Activated CD4-positive, alpha-beta T cell treated with anti-CD3 and anti-CD28 coated beads, Interleukin-2, amount 10 ng/mL, durations not matched to agents 24 days and 14 days (primary cell): ENCODE measurements at places on chromosomes 5 and 9. TPM values are rescaled to one million over a fixed set of nuclear protein-coding genes. Genes with fewer than 3 reads are reported as not detected.

DROSHA gene
- total RNA-seq, result 86.5 and 88.7 TPM in 2 replicates

TCERG1 gene
- 146 and 155 TPM in 2 replicates for total RNA-seq

PAM gene
- 72.2 and 73.3 TPM in 2 replicates for total RNA-seq

TRIM36 gene
- total RNA-seq, result 0.12 TPM in 1 of 2 replicates, not detected in the other

- no peak for DNase-seq
- no peak overlapping the region for H3K27ac ChIP-seq
- no peak overlapping the region for H3K4me3 ChIP-seq
- no peaks in the 10 kb centered on the region for H3K4me1 ChIP-seq
- peaks cover 3% of the 10 kb centered on the region for H3K27me3 ChIP-seq
- H3K36me3 ChIP-seq, result no peaks in the 10 kb centered on the region
Measured at GRCh38 chr5:57432876-57433275, 49.7 kb downstream of the ACTBL2 start.

- H3K27me3 ChIP-seq, result no peaks in the 10 kb centered on the region
- DNase-seq, result no peak
- H3K4me1 ChIP-seq, result no peaks in the 10 kb centered on the region
Measured at GRCh38 chr5:12332480-12332879, 428.2 kb upstream of the CTNND2 start.

DNA sequence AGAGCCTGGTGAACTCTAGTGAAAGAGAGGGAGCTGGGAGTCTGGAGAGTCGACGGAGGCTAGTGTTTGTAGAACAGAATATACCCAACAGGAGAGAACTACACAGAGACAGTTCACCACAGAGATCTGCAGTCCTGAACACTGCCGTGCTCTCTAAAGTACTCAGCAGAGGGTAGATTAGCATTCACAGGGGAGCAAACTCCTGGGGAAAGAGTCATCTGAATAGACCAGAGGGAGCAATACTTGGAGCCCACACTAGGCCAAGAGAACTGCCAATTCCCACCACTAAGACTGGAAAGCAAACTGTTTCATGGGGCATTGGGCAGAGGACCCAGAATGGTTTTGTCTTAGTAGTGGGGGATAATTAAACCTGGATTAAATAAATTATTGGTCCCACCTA is 235.6 kb downstream of the EDIL3 start:
- H3K4me1 ChIP-seq, result no peaks in the 10 kb centered on the region
- H3K27me3 ChIP-seq, result no peaks in the 10 kb centered on the region
- no peak for DNase-seq
- H3K4me3 ChIP-seq, result no peak overlapping the region
- no peak overlapping the region for H3K27ac ChIP-seq
- no peaks in the 10 kb centered on the region for H3K36me3 ChIP-seq

PHF24 gene
- total RNA-seq, result 0.14 and 0.57 TPM in 2 replicates

PIP5KL1 gene
- 0.89 and 0.90 TPM in 2 replicates for total RNA-seq

DNA sequence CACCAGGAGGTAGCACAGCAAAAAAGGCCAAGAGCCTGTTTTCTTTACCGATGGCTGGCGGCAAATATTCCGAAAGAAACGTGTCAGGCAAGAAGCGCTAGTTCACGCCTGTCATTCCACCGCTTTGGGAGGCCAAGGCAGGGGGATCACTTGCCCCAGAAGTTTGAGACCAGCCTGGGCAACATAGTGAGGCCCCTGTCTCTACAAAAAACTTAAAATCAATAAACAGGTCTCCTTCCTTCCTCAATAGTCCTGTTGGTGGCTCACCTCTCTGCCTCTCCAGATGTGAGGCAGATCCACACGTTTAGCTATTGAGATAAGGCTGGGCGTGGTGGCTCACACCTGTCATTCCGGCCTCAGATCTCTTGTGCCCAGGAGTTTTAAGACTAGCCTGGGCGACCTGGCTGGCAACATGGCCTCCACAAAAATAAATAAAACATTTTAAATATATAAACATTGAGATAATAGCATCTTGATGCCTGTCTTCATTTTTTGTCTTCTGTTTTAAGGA is 1.3 kb upstream of the TMEM250 start:
- H3K4me1 ChIP-seq, result peaks cover 1% of the 10 kb centered on the region
- H3K36me3 ChIP-seq, result peaks cover 5% of the 10 kb centered on the region
- peak overlapping the region; percentile 78 for H3K27ac ChIP-seq
- no peaks in the 10 kb centered on the region for H3K27me3 ChIP-seq
- DNase-seq, result no peak

TMEM174 gene
- total RNA-seq, result not detected in 2 replicates

GRCh38 chr5:164012371-164012770 is 507.0 kb downstream of the MAT2B start:
- no peak overlapping the region for H3K27ac ChIP-seq
- DNase-seq, result no peak
- H3K4me1 ChIP-seq, result no peaks in the 10 kb centered on the region
- no peaks in the 10 kb centered on the region for H3K27me3 ChIP-seq
- no peaks in the 10 kb centered on the region for H3K36me3 ChIP-seq

DNA sequence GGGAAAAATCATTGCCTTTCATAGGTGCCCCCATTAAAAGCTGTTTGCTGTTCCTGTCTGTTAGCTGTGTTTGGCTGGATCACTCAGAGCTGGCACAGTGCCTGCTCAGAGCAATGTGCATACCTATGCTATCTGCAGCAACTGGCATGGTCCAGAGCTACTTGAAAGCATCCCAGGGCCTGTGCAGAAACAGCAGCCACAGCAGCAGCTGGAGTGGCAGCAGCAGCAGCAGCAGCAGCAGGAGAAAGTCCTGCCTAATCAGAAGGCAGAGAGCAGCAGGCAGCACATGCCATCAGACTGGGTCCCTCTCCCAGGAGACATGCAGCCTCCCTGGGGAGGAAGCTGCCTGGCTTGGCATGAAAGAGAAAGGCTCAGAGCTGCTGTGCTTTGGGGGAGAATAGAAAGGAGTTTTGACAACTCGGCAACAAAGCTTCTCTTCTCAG is 243.8 kb upstream of the WWC1 start:
- no peak overlapping the region for H3K4me3 ChIP-seq
- H3K4me1 ChIP-seq, result no peaks in the 10 kb centered on the region
- no peak overlapping the region for H3K27ac ChIP-seq

DNA sequence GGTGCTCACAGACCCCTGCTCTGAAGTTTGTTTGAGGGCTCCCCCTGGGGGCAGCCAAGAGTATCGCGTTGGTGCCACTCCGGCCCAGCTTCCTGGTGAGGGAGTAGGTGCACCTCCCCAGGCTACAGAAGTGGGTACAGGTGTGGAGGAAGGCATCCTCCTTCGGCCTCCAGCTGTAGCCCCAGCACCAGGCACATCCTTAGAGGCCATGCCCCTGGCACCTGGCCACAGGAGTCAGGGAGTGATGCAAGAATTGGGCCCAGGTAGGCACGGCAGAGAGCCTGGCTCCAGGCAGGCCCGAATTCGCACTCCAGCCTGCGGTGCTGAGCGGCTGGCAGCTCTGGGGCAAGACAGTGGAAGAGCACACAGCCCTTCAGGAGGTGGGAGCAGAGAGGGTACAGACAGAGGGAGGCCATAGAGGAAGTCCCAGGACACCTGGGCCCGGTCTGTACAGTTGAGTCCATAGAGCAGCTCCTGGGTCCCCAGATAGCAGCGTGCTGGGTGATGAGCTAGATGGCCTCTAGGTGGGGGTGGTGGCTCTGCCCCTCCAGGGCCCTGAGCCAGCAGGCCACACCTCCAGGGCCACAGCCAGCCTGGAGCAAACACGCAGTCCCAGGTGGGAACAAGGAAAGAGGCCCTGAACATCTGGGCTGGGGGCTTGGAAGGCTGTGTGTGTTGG is 2.4 kb downstream of the SAPCD2 start:
- H3K4me3 ChIP-seq, result peak overlapping the region; percentile 76
- peak overlapping the region; percentile 64 for H3K27ac ChIP-seq
- H3K27me3 ChIP-seq, result no peaks in the 10 kb centered on the region
- peak; percentile 96 for DNase-seq
- peaks cover 23% of the 10 kb centered on the region for H3K4me1 ChIP-seq

ADCY2 gene
- total RNA-seq, result not detected in 2 replicates

GRCh38 chr5:143576711-143577484 is 173.4 kb upstream of the NR3C1 start:
- no peak overlapping the region for H3K27ac ChIP-seq
- no peaks in the 10 kb centered on the region for H3K36me3 ChIP-seq
- peaks cover 7% of the 10 kb centered on the region for H3K4me1 ChIP-seq
- no peak for DNase-seq
- peaks cover 2% of the 10 kb centered on the region for H3K27me3 ChIP-seq

- no peak for DNase-seq
- peaks cover 31% of the 10 kb centered on the region for H3K27me3 ChIP-seq
- no peak overlapping the region for H3K4me3 ChIP-seq
- H3K36me3 ChIP-seq, result no peaks in the 10 kb centered on the region
Measured at GRCh38 chr9:36911037-36911436, 123.0 kb downstream of the PAX5 start.

- peaks cover 17% of the 10 kb centered on the region for H3K27me3 ChIP-seq
- H3K36me3 ChIP-seq, result peaks cover 4% of the 10 kb centered on the region
- no peaks in the 10 kb centered on the region for H3K4me1 ChIP-seq
- H3K4me3 ChIP-seq, result no peak overlapping the region
- no peak overlapping the region for H3K27ac ChIP-seq
- no peak for DNase-seq
Measured at GRCh38 chr9:69317894-69318293, 7.1 kb upstream of the ENTREP1 start.

SSNA1 gene
- total RNA-seq, result 95.1 and 95.8 TPM in 2 replicates

STKLD1 gene
- total RNA-seq, result 0.16 and 0.33 TPM in 2 replicates

DNA sequence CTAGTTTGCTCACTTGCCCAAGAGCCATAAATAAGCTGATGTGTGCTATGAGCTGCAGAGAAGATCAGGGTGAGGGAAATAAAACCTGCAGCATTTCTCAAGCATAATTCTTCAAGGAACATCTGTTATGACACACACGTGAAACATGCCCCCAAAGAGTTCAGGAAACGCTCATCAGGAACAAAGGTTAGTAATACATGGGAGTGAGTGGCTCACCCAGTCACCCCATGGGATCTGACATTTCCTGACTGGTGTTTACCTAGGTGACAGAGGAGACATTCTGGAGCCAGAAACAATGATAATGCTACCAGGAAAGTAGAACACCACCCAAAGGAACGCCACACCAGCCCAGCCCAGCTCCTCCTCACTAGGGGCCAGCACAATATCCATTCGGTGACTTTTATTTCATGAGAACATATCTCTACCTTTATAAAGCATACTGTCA is 66.0 kb downstream of the FRMD3 start:
- no peak overlapping the region for H3K4me3 ChIP-seq
- H3K27ac ChIP-seq, result no peak overlapping the region
- no peaks in the 10 kb centered on the region for H3K36me3 ChIP-seq
- peaks cover 11% of the 10 kb centered on the region for H3K4me1 ChIP-seq

DAPK1 gene
- total RNA-seq, result 2.2 and 3.6 TPM in 2 replicates

DNA sequence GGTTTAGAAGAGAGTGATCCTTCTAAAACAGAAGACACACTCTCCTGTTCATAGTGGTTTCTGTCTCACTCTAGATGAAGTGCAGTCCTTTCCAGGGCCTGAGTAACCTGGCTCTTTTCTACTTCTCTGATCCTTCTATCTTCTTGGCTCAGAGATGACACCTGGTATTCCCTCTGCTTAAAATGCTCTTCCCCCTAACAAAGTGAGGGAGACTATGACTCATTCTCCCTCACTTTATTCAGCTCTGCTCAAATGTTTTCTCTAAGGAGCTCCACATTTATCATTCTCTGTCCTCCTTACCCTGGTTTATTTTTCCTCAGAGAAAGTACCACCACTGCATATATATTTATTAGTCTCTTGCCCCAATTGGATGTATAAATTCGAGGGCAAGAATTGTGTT is 24.6 kb downstream of the TUT7 start:
- peaks cover 70% of the 10 kb centered on the region for H3K36me3 ChIP-seq
- no peaks in the 10 kb centered on the region for H3K27me3 ChIP-seq
- no peak for DNase-seq

- H3K4me1 ChIP-seq, result no peaks in the 10 kb centered on the region
- DNase-seq, result no peak
Measured at GRCh38 chr5:91741764-91742505, 358.8 kb upstream of the ARRDC3 start.

ANKRD18B gene
- 0.65 and 1.1 TPM in 2 replicates for total RNA-seq

PDLIM4 gene
- total RNA-seq, result 0.72 and 0.78 TPM in 2 replicates

SLC36A2 gene
- not detected in 2 replicates for total RNA-seq

- peaks cover 40% of the 10 kb centered on the region for H3K36me3 ChIP-seq
- DNase-seq, result no peak
- H3K27me3 ChIP-seq, result no peaks in the 10 kb centered on the region
- H3K4me1 ChIP-seq, result peaks cover 9% of the 10 kb centered on the region
Measured at GRCh38 chr5:55364537-55365055, 56.8 kb downstream of the MTREX start.

DNA sequence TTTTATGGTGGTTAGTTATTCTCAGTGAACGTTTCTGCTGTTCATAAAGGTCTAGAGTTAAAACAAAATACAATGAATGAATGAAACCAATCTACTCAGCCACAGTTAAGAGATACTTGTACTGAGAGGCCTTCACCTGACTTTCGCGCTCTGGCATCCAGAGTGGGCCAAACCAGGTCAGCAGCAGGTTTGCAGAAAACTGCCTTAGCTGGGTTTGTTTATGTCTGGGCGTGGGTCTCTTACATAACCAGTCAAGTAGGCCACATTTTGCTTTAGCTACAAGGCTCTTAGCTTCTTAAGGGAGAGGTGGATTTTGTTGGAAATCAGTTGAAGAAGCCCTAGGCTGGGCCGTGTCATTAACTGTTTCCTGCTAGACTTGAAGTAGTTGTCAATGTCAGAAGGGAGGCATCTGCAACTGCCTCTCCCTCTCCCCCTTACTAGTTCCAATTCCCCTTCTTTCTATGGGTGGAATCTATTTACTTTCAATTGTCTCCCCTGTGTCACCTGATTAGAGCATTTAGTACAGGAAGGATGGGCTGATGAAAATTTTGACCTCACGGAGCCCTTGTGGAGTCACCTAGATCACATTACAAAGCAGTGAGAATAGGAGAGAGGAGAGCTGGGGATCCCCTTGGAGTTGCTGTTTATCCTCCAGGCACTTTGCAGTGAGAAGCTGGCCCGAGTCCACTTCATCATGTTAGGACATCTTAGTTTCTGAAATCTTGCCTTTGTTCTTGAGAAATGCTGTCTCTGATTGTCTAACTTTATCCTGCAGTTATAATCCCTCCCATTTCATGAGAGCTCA is 200.5 kb downstream of the ARHGEF28 start:
- no peak overlapping the region for H3K4me3 ChIP-seq
- H3K27me3 ChIP-seq, result no peaks in the 10 kb centered on the region
- H3K27ac ChIP-seq, result no peak overlapping the region
- DNase-seq, result no peak

- no peak for DNase-seq
- no peaks in the 10 kb centered on the region for H3K27me3 ChIP-seq
- no peak overlapping the region for H3K4me3 ChIP-seq
- no peaks in the 10 kb centered on the region for H3K4me1 ChIP-seq
Measured at GRCh38 chr5:109992264-109992915, 302.7 kb downstream of the MAN2A1 start.

GRCh38 chr5:78062645-78063044 is 231.9 kb downstream of the AP3B1 start:
- DNase-seq, result no peak
- H3K27me3 ChIP-seq, result no peaks in the 10 kb centered on the region
- no peaks in the 10 kb centered on the region for H3K4me1 ChIP-seq
- no peak overlapping the region for H3K27ac ChIP-seq

PTGR1 gene
- 1.7 and 2.0 TPM in 2 replicates for total RNA-seq

DNA sequence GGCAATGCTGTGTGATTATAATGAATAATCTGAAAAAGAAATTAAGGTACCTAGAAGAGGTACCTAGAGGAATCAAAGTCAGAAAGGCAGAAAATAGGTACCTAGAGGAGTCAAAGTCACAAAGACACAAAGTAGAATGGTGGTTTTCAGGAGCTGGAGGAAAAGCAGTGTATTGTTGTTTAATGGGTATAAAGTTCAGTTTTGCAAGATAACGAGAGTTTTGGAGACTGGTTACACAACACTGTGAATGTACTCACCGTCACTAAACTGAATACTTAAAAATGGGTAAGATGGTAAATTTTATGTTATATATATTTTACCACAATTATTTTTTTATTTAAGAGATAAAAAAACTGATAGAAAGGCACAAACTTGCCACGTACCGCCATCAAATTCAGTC is 57.0 kb downstream of the FBXL17 start:
- no peak for DNase-seq
- no peaks in the 10 kb centered on the region for H3K4me1 ChIP-seq
- no peak overlapping the region for H3K4me3 ChIP-seq
- H3K27ac ChIP-seq, result no peak overlapping the region
